Regular cardiac myocyte (primary cell): ENCODE measurements at places on chromosomes 2 and 18. TPM values are rescaled to one million over a fixed set of nuclear protein-coding genes. Genes with fewer than 3 reads are reported as not detected.

Gene LRATD1
- total RNA-seq = under 0.01 TPM in 2 replicates

Gene SP100
- total RNA-seq = 140 and 161 TPM in 2 replicates

Gene CD302
- total RNA-seq = 1.9 and 5.4 TPM in 2 replicates

Gene SCLY
- 8.5 and 28.0 TPM in 2 replicates for total RNA-seq

Gene FAM110C
- under 0.01 and 1.4 TPM in 2 replicates for total RNA-seq
